ENCODE measurements at places on chromosomes 4 and X.

GRCh38 chrX:76064825-76065224 is 108.0 kb upstream of the PBDC1 start:
- no peak for DNase-seq

DNA sequence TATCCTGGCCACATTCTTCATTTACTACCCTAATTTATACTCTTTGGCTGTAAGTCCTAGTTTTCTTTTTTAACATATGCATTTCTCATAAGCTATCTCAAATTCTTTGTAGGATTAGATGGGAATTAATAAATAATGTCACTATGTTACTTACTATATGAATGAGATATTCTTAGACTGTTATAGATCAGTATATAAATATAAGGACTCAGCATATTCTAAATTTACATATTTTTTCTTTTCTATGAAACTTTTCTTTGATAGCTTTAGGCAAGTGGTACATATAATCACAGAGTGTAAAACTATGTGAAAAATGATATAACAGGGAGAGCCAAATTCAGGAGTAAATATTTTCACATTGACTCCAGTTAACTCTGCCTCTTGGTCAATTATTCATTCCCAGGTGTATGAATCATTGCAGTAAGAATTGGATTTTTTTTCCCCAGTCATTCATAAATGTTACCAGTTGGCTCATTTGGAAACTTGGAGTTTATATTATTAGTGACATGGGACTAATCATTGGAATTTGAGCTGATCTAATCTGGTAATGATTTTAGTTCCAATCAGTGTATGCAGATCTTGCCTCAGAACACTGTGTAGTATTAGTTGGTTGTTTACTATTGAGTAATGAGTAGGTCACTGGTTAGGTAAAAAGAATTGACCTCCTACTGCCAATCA is 25.3 kb downstream of the FHIP1A start:
- no peak for DNase-seq

DNA sequence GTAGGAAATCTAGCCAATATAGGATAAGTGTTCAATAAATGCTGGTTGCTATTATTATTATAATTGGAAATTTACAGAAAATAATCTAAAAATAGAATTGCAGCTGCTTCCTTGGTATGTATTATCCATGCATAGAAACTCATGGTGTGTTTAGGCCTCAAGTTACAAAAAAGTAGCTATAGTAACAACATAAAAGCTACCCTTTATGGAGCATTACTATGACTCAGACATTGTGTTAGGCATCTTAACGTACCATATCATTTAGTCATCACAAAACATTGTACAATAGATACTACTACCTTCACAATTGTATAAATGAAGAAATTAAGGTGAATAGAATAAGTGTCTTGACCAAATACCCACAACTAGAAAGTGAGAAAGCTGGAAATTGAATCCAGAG is 126.9 kb upstream of the NRK start:
- DNase-seq, result no peak

GRCh38 chr4:72557021-72557420 is 12.0 kb downstream of the ADAMTS3 start:
- DNase-seq, result no peak

DNA sequence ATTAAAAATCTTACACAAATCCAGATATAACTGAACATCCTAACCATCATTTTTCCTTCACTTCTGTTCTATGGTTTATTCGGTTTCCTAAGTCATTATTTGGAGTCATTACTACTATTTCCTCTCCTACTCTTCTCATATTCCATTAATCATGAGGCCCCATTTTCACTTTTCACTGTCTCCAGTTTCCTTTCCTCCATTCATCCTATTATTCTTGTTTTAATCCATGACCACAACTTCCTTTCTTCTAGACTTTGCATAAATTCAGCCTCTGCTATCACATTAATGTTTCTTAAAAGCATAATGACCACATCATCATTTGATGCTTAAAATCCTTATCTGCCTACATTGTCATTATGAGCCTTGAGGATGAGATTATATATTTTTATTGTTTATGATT is 555.0 kb upstream of the NDST4 start:
- DNase-seq, result no peak

DNA sequence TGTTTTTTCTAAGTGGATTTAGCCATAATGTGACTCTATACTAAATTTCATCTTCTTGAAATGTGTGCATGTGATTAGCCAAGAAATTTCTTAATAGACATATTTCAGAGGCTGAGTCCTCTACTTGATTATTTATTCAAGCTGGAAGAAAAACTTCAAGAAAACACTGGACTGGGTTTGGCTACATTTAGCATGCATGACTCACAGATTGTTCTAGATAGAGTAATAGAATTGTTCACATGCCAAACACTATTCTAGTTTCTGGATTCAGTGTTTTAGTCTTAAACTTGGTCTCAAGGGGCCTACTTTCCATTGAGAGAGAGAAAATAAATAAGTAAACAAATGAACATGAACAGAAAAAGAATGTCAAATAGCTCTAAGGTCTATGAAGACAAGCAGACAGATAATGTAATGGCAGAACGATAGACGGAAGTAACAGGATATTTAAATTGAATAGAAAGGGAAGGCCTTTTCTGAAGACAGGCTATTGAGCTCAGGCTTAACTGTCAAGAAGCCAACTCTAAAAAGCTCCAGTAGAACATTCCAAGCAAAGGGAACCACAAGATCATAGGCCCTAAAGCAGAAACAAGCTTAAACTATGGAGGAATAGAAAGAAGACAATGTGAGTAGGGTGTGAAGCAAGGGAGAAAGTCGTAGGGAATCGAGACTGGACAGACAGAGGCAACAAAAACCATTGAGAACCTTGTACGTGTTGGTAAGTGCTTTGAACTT is 104.6 kb downstream of the TMEM144 start:
- DNase-seq, result no peak

GRCh38 chr4:25161593-25161950 is 1.3 kb upstream of the SEPSECS start:
- DNase-seq, result no peak

GRCh38 chrX:139287155-139287924 is 243.2 kb upstream of the F9 start:
- DNase-seq, result no peak

GRCh38 chr4:75662626-75663025 is 10.6 kb downstream of the G3BP2 start:
- no peak for DNase-seq

DNA sequence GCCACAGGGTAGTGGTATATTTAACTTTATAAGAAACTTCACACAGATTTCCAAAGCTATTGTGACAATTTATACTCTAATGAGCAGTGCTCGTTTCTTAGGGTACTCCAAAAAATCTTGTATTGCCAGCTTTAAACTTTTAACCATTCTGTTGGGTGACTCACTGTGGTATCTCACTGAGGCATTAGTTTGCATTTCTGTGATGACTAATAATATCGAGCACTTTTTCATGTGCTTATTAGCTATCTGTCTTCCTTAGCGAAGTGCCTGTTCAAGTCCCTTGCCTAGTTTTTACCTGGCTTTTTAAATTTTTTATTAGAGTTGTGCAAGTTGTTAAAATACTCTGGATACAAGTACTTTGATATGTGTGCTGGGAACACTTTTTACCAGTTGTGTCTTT is 5.5 kb downstream of the PNMA3 start:
- DNase-seq, result no peak

GRCh38 chrX:82695066-82695465 is 813.0 kb upstream of the POU3F4 start:
- no peak for DNase-seq

DNA sequence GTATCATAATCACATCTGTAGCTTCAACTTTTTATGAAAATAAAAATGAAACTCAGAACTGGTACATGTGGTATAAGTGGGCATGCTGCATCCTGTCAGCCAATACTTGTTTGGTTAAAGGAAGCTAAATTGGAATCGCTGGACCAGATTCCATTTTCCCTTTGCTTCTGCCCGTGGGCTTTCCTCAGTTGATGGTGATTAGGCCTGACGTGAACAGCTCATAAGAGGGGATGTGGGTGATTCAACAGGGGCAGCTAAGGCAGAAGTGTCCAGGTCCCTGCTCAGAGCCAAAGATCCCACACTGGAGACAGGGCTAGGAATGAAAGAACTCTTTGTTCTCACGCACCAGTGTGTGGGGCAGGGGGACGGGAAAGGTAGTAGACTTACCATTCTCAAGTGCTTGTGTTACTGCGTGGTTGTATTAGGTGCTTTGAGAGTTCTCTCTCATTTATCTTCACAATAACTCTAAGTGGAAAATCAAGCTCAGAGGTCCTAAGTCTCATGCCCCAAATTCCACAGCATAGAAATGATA is 63.2 kb upstream of the GUCY1A1 start:
- no peak for DNase-seq

- no peak for DNase-seq
Measured at GRCh38 chrX:109299091-109299490, 182.8 kb downstream of the GUCY2F start.

DNA sequence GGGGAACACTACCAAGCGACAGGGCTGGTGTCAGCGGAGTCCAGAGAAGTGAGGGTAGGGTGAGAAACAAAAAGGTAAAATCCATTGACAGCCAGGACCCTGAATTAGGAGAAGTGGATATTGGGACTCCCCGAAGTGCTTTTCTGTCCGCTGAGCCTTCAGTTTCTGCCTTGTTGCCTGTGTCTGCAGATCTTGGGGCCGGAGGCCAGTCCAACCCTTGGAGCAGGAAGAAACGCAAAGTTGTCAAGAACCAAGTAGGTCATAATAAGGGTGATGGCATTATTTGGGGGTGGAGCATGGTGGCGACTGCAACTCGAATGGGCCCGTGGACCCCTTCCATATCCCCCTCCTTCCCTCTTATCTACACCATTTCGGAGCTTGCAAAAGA is 1.0 kb downstream of the ARMCX1 start:
- no peak for DNase-seq

DNA sequence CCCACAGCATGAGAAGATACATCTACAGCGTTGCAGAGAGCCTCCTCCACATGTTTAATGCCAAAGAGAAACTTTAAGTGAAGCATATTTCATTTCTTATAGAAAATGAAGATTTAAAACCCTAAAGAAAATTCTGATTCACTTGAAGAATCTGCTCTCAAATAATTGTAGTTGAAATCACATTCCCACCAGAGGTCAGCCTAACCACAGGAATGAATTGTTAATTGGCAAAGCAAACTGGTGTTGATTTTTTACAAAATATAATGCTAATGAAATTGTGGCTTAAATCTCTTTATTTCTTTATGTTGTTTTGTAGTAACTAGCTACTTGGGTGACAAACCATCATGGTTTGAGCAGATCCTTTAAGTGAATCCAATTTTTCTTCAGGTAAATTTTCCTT is 31.1 kb upstream of the WDR17 start:
- DNase-seq, result peak; percentile 6

- no peak for DNase-seq
Measured at GRCh38 chr4:2961811-2962441, 1.3 kb downstream of the NOP14 start.

DNA sequence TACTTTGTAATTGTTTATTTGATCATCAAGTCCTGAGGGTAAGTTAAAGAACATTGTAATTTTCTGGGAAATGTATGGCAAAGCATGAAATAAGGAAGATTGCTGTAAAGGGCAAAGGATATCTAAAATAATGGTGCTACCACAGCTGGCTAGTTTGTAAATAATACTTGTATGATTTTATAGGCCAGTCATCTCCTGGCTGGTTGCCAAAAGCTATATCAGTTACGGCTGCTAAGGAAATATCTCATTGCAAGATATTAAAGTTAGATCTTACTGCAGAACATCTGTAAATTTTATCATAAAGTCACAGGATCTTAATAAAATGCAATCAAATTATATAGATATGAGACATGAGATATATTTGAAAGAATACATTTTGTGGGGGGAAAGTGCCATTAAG is 150.8 kb upstream of the CXCL13 start:
- no peak for DNase-seq

DNA sequence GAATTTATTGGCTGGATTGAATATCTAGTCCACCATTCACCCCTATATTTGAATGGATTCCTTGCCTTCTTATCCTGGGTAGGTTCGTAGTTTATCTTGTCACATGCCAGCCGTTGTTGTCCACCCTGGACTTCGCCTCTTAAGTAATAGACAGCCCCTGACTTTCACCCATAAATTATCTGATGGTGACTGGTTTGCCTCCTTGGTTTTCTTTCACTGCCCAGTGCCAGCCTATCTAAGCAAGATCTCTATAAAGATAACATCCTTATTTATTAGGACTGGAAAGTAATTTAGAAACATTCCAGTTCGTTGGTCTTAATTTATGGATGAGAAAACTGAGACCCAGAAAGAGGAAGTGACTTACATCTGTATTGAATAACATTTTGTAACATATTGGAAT is 410.3 kb downstream of the RPA4 start:
- no peak for DNase-seq

DNA sequence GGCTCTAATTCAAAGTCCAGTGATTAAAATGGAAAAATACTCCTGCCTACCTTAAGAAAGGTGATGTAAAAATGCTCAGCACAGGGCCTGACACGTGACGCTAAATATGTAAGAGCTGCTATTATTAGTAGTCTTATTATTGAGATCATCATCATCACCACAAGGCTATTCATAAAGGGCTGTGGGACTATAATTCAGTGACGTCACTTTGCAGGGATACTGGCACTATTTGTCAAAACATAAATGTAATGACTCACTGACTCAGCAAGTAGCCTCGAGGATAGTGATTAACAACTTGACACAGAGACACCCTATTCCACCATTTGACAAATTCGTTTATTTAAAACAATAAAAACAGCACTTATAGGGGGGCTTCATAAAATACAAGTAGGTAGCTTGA is 258.9 kb downstream of the SPANXN1 start:
- no peak for DNase-seq

GRCh38 chr4:79609817-79610216 is 201.8 kb upstream of the GK2 start:
- DNase-seq, result no peak

- DNase-seq, result no peak
Measured at GRCh38 chrX:2446815-2447214, 54.0 kb downstream of the DHRSX start.

DNA sequence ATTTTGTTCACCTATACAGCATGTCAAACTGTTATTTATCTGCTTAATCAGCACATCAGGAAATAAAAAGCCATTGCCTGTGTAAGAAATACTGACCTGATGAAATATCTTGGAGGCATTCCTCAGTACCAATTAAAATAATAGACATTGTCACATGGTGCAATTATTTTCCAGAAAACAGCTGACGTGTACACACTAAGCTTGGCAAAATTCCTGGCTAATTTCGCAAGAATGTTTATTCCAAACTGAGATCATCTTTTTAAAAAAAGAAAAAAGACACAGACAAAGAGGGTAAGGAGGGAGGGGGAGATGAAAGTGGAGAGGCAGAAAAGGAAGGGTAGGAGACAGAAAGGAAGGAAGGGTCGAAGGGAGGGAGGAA is 61.9 kb upstream of the NFKB1 start:
- DNase-seq, result no peak

DNA sequence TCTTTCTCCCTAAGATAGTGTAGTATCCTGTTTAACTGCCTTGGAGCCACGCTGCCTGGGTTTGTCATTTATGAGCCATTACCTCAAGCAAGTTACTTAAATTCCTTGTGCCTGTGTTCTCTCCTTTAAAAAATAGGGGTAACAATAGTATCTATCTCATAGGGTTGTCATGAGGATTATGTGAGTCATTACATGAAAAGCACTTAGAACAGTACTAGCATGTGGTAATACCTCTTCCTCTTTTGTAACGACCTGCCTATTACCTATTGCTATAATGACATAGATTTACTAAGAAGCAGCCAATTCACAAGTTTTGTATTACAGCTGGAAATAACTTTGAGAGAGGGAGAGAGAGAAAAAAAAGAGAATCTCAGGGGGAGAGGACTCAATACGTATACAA is 834.7 kb downstream of the RAPGEF2 start:
- no peak for DNase-seq
